Stimulated activated naive B cell treated with anti-CD40 and anti-IgM and Interleukin-4, amounts not matched to agents 10 μg/mL and 1 μg/mL and 100 μg/mL, for 72 hours (primary cell): ENCODE measurements at places on chromosomes 3 and 15.

DNA sequence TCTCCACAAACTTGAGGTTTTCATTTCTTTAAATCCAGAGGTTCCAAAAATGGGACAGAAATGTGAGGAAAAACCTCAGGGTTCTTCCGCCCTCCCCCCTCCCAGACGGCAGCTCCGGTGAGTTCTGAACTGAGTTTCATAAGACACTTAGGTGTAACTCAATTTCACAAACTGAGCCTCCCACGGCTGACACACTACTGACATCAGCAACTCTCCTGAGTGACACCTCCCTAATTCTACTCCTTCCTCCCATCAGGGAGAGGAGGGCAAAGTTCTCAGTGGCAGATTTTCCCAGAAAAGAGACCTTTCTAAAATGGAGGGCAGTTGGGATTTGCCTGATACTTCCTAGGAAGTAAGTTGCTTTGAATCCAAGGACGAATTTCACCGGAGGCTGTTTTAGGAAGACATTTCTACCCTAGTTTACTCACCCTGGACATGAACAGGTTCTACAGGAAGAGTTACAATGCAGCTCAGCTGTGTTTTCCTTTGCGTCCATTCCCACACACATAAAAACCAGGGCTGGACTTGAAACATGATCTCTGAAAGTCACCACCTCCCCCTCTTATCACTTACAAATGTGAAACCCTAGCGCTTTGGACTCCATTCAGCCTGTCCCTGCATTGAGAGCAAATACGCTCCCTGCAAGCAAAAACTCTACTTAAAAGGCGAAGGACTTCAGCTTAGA is 78.1 kb upstream of the LMOD3 start:
- no peak overlapping the region for H3K27ac ChIP-seq
- H3K4me1 ChIP-seq, result no peaks in the 10 kb centered on the region
- no peak for DNase-seq
- no peak overlapping the region for H3K4me3 ChIP-seq

- peaks cover 5% of the 10 kb centered on the region for H3K27me3 ChIP-seq
- H3K36me3 ChIP-seq, result no peaks in the 10 kb centered on the region
- peaks cover 30% of the 10 kb centered on the region for H3K4me1 ChIP-seq
- H3K27ac ChIP-seq, result no peak overlapping the region
Measured at GRCh38 chr3:188949996-188950395, 221.8 kb upstream of the TPRG1 start.

DNA sequence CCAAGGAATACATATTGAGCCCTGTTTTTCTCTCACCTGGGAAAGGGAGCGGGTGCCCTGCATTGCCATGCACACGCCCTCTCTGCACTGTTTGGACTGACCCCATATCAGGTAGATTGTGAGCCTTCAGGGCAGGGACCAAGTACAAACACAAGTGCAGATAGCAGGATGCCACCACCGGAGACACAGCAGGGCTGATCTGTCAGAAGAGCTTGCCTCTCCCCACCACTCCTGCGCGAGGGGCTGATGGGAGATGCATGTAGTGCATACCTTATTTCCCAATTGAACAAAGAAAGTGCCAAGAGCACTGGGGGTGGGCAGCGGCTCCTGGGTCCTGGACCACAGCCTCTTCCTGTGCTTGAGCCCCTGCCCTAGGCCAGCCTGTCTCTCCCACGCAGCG is 9.0 kb upstream of the SLCO2A1 start:
- H3K36me3 ChIP-seq, result no peaks in the 10 kb centered on the region
- no peaks in the 10 kb centered on the region for H3K4me1 ChIP-seq
- H3K27me3 ChIP-seq, result peaks cover 4% of the 10 kb centered on the region
- H3K4me3 ChIP-seq, result no peak overlapping the region
- H3K27ac ChIP-seq, result no peak overlapping the region

- no peak for DNase-seq
- H3K27ac ChIP-seq, result no peak overlapping the region
- H3K4me3 ChIP-seq, result no peak overlapping the region
- peaks cover 30% of the 10 kb centered on the region for H3K27me3 ChIP-seq
Measured at GRCh38 chr15:94029495-94029894, 201.9 kb upstream of the MCTP2 start.

GRCh38 chr15:39685999-39686613 is 96.5 kb downstream of the FSIP1 start:
- no peak overlapping the region for H3K27ac ChIP-seq
- no peaks in the 10 kb centered on the region for H3K27me3 ChIP-seq
- no peak for DNase-seq
- H3K4me1 ChIP-seq, result no peaks in the 10 kb centered on the region
- no peaks in the 10 kb centered on the region for H3K36me3 ChIP-seq

DNA sequence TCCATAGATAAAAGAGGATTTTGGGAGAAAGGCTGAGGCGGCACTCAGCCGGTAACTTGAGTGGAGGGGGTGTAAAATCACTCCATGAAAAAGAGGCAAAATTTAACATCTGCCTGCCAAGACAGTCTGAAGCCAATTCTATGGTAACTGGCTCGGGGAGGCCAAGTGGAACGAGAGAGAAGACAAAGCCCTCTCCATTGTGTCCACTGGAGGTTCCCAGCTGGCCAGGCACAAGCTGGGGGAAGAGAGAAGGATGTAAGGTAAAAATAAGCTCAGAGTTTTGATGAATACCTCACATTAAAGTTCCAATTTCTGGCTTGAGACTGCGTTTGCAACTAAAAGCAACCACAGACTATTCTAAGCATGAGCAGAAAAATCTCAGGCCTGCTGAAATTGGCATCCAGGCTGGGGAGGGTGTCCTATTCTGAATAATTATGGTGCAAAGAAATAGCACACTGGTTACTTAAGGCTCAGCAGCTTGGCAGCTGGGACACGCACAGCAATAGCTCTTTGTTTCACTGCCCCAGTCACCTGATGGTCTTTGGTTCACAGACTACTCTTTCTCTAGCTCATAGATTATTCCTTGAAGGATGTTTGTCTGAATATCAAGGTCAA is 48.8 kb downstream of the CHRD start:
- no peak for DNase-seq
- no peaks in the 10 kb centered on the region for H3K4me1 ChIP-seq
- no peak overlapping the region for H3K27ac ChIP-seq
- peaks cover 4% of the 10 kb centered on the region for H3K27me3 ChIP-seq
- no peaks in the 10 kb centered on the region for H3K36me3 ChIP-seq

DNA sequence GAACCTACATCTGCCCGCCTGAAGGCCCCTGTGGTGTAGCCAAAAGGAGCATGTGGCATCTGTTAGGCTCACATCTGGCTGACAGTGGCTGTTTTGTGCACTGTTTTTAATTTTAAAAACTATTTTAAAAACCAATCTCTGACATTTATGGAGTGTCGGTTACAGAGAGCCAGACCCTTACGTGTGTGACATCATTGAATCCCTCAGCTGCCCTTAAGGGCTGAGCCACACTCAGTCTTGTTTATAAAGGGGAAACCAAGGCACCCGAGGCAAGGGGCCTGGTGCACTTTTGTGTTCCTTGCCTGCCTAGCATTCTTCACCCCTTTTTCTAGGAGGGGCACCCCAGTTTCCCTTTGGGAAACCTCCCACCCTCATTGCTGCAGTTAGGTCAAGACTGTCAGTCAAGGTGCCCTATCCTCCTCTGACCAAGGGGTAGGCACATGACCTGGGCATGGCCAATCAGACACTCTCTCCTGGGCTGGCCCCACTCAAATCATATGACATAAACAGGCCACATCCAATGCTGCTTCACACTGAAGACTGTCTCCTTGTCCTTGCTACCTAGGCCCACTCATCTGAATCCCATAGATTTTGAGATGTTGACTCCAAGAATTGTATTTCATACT is 105.3 kb downstream of the LSM3 start:
- DNase-seq, result no peak
- no peak overlapping the region for H3K27ac ChIP-seq
- no peak overlapping the region for H3K4me3 ChIP-seq

GRCh38 chr3:159018341-159018740 is 216.5 kb downstream of the MFSD1 start:
- no peak overlapping the region for H3K27ac ChIP-seq
- H3K4me3 ChIP-seq, result no peak overlapping the region
- H3K36me3 ChIP-seq, result peaks cover 4% of the 10 kb centered on the region
- H3K27me3 ChIP-seq, result no peaks in the 10 kb centered on the region
- DNase-seq, result no peak

GRCh38 chr3:170096342-170096741 is 58.5 kb downstream of the GPR160 start:
- no peak overlapping the region for H3K27ac ChIP-seq
- no peak for DNase-seq
- H3K27me3 ChIP-seq, result no peaks in the 10 kb centered on the region
- peaks cover 7% of the 10 kb centered on the region for H3K4me1 ChIP-seq
- peaks cover 47% of the 10 kb centered on the region for H3K36me3 ChIP-seq

DNA sequence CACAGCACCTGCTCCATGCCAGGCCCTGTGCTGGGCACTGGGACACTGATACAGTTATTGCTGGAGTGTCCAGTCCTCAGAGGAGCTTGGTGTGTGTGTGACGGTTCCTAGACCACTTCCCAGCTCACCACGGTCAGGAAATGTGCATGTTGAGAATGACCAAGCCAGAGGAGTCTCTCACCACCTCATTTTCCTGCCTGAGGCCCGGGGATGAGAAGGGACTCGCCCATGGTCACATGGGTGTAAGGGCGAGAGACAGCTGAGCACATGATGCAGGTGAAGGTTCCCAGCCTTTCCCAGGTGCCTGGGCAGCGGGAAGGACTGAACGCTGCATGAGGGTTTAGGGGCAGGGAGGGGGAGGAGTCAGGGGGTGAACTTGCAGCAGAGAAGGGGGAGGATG is 180.9 kb upstream of the TLE3 start:
- no peak overlapping the region for H3K27ac ChIP-seq
- H3K4me1 ChIP-seq, result peaks cover 56% of the 10 kb centered on the region
- H3K36me3 ChIP-seq, result no peaks in the 10 kb centered on the region
- H3K27me3 ChIP-seq, result peaks cover 17% of the 10 kb centered on the region

DNA sequence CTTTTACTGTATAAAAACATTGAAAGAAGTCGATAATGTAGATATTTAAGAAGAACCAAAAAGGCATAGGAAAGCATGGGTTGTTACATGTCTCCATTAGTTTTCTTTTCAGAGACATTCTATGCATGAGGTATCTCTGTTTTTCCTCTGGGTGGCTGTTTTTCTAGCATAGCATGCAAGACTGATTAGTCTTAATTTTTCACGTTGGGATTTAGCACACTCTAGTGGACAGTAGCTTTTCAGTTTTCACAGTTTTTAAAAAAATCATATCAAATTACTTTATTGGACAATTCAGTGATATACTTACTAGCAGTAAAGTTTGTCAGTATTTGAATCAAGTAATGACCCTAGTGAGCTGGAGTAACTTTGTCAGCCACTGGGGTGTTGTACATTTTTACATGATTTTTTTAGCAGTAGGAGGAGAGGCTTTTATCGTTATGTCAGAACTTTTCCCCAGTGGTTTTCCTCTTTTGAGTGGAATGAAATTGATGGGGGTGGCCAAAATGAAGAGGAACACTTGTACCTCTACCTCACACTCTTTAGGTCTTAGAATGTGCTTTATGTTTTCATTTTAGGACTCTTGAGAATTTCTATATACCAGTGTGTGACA is 57.2 kb downstream of the SEC22A start:
- no peak for DNase-seq
- H3K27me3 ChIP-seq, result no peaks in the 10 kb centered on the region
- no peak overlapping the region for H3K27ac ChIP-seq
- H3K36me3 ChIP-seq, result peaks cover 20% of the 10 kb centered on the region
- H3K4me1 ChIP-seq, result peaks cover 10% of the 10 kb centered on the region
- no peak overlapping the region for H3K4me3 ChIP-seq

- no peak overlapping the region for H3K4me3 ChIP-seq
- H3K27ac ChIP-seq, result no peak overlapping the region
- H3K36me3 ChIP-seq, result no peaks in the 10 kb centered on the region
- no peaks in the 10 kb centered on the region for H3K27me3 ChIP-seq
Measured at GRCh38 chr15:87939848-87940457, 316.6 kb downstream of the NTRK3 start.

- no peak overlapping the region for H3K4me3 ChIP-seq
- no peaks in the 10 kb centered on the region for H3K27me3 ChIP-seq
- no peak overlapping the region for H3K27ac ChIP-seq
- peaks cover 88% of the 10 kb centered on the region for H3K36me3 ChIP-seq
- no peak for DNase-seq
- no peaks in the 10 kb centered on the region for H3K4me1 ChIP-seq
Measured at GRCh38 chr15:25092661-25093060, 137.9 kb downstream of the SNRPN start.

DNA sequence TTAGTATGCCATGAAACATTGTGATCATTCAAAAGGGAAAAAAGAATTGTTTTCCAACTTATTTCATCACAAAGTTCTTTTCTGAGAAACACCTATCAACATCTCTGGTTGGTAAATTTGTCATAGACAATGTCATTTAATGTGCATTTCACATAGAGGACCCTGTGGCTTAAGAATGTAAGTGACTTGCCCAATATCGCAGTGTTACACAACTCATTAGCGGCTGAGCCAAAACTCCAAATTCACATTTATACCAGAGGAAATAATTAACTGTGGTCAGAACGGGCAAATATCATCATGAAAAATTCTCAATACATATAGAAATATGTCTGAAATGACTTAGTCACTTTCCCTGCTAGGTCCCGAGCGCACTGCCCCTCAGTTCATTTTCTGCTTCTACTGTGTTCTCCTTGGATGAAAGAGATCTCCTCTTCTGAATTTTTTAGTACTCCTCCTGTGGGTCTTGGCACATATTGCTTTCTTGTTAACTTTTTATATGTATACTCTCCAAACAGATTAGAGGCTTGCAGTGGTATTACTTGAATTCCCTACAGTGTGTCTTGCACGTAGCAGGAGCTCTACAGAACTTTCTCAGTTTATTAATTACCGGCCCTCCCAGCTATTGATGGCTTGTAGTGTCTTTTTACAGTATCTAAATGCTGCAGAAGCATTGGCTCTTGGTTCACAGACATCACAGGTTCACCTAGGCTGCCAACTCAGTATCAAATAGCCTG is 33.1 kb downstream of the PTX3 start:
- H3K4me3 ChIP-seq, result no peak overlapping the region
- H3K4me1 ChIP-seq, result no peaks in the 10 kb centered on the region
- H3K27ac ChIP-seq, result no peak overlapping the region

GRCh38 chr3:17514597-17514996 is 227.8 kb downstream of the TBC1D5 start:
- no peak overlapping the region for H3K27ac ChIP-seq
- no peaks in the 10 kb centered on the region for H3K27me3 ChIP-seq
- H3K4me1 ChIP-seq, result peaks cover 12% of the 10 kb centered on the region
- DNase-seq, result no peak
- H3K4me3 ChIP-seq, result no peak overlapping the region
- peaks cover 6% of the 10 kb centered on the region for H3K36me3 ChIP-seq

DNA sequence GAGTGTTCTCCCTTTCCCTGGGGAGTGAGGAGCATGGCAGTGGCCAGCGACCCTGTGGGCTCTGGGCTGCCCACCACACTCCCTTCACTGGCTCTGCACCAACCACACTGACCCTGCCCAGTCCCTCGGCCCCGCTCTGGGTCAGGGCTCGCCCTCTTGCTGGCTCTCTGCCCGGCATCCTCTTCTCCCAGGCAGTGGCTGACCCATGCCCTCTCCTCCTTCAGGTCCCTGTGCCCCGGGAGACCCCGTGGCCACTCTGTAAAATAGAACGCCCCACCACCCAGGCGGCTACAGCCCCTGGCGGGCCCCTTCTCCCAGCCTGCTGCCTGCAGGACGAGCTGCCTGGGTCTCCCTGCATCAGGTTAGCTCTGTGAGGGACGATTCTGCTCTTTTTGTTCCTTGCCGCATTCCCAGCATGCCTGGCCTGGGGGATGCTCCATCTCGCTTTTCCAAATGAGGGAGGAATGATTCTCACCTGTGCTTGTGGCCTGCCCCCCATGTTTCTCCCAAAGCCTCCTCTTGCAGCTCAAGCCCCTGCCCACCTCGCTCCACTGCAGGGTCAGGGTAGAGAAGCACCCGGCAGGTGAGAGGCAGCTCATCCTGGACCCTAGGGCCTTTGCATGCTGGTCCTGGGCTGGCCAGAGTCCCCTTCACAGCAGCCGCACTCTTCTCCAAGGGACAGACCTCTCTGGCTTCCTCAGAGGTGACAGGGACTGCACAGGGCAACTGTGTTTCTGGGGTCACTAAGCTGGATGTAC is 14.5 kb upstream of the CFAP100 start:
- no peak overlapping the region for H3K4me3 ChIP-seq
- peaks cover 46% of the 10 kb centered on the region for H3K27me3 ChIP-seq
- H3K27ac ChIP-seq, result no peak overlapping the region
